ENCODE measurements at places on chromosomes 2 and 18. TPM values are rescaled to one million over a fixed set of nuclear protein-coding genes. Genes with fewer than 3 reads are reported as not detected.

The PTPN4 gene
- total RNA-seq: 89.1 TPM

The UGT1A4 gene
- not detected for total RNA-seq

The KLHL14 gene
- not detected for total RNA-seq

The RGPD3 gene
- 0.24 TPM for total RNA-seq

The TMEM200C gene
- total RNA-seq: not detected

The ADRA2B gene
- total RNA-seq: not detected

DNA sequence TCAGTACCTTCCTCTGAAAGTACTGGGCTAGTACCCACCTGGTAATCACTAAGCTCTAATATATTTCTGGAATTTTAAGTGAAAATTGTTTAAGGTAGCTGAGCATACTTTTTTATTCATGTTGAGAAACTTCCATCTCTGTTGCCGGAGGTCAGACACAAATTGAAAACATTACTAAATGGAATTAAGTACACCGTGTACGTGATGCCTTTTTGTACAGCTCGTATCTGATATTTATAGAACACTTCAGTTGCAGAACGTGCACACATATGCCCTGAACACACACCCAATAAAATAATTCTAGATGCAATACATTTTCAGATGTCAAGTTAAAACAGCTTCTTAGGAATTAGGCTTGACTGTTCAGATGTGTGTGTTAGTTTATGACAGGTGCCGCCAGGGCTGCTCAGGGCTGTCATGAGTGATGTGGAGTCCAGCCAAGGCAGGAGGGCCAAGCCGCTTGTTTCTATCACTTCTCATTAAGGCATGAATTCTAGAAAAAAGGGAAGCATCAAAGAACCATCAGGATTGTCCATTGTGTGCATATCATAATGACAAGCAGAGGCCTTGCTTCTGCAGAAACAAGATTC lies 80.9 kb upstream of the FOSL2 start:
- no peak for DNase-seq

DNA sequence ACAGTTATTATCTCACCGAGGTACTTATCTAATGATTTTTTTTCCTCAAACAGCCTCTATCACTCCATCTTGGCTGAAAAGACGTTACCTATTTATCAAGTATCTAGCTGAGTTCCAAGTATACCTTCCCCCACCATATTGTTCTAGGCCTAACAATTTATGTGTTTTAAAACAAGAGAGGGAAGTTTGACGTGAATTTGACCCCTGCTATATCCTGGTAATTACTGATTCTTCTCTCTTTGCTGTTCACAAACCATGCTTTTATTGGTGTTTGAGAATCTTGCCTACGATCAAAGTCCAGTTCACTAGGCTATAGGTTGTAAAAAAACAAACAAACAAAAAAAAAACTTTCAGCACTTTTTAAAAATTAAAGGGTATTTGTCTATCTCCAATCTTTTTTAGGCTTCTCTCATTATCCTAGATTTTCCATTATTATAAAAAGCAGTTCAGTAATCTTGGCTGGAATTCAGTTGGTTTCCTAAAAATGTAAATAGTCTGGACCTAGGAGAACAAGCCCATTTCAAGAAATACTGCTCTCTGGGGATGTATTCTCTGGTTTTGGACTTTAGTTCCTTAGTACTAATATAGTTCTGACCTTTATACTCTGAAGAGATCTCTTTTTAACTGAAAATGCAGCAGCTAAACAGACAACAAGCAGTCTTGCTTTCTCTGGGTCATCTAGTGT lies 505.4 kb downstream of the CPS1 start:
- no peak for DNase-seq

DNA sequence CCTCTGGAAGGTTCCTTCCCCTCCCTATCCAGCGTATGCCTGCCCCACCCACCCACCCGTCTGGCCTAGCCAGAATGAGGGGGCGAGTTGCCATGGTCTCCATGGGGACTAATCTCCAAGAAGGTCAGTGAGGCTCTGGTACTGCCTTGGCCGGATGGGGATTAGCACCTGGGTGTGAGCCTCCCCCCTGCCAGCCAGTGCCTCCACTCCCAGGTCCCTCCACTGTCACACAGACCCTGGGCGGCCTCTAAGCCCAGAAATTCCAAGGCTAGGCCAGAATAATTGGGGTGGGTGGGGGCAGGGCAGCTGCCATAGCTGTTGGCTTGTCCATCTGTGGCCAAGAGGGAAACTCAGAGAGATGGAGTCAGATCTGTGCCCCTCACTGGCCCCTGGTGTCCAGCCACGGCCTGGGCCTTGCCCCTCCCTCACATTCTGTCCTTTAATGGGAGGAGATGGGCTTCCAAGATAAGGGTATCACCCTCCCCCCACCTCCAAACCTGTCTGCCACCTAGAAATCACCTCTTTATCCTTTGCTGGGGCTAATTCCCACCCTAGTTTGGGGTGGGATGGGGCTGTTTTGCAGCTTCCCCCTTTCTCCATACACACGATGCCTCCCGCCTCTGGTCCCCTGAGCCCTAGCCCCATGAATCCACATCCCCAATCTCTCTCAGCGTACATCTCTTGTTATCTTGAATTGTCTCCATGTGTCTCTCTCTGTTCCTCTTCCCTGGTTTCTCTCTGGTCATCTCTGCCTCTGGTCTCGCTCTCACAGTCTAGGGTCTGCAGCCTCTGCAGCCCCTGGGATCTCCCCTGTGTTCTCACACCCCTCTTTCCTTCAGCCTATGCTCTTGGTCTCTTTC lies 6.0 kb upstream of the CRYBA2 start:
- DNase-seq: no peak

DNA sequence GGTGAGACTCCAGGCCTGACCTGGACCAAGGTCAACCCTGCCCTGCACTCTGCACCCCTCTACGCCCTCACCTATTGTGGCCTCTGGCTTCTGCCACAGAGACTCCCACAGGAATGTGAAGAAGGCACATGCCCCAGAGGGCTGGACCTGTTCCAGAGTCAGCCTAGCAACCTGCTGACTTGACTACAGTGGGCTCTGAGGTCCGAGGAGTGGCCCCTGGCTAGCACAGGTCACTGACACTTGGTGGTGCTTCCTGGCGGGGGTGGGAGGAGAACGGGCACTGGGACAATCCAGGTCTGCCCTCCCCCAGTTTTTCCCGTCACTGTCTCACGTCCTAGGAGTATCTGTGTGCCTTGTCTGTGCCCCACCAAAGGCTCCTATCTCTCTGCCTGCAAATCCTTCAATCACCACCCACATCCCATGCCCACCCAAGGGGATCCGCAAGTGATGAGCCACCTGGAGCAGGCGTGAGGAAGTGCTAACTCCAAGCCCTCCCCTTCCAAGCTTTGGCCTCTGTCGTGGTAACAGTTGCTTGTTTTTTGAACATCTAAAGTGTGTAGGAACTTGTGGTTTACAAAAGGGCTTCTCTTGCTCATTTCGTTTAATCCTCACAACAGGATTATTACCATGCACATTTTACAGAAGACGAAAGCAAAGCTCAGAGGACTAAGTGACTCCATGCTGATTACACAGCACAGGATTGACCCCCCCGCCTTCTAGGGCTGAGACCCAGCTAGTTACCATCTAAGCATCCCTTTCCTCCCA lies 86.2 kb downstream of the MCFD2 start:
- no peak for DNase-seq

DNA sequence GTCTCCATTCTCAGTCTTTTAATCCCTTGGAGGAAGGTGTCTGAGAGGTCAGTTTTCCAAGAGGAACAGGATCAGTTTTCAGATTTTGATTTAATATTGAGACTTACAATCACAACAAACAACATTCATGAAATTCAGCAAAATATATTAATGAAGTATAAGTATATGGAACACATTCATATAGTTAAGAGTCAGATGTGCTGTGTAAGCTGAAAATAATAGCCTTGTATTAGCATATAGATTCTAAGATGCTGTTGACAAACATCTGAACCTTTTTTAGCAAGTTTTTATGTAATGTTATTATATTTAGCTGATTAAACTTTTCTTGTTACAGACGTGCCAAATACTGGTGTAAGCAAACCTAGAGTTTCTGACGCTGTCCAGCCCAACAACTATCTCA lies 163.9 kb downstream of the PKP4 start:
- no peak for DNase-seq

GRCh38 chr18:50944245-50944932 lies 23.5 kb upstream of the ELAC1 start:
- DNase-seq: no peak

GRCh38 chr2:98810588-98810928 lies 79.6 kb upstream of the MGAT4A start:
- no peak for DNase-seq

- DNase-seq: peak; percentile 80
Measured at GRCh38 chr18:45686891-45687611, 36.9 kb upstream of the SLC14A1 start.

- DNase-seq: no peak
Measured at GRCh38 chr18:13393338-13393737, 174.8 kb downstream of the LDLRAD4 start.

- no peak for DNase-seq
Measured at GRCh38 chr2:39730685-39731302, 48.3 kb downstream of the THUMPD2 start.

DNA sequence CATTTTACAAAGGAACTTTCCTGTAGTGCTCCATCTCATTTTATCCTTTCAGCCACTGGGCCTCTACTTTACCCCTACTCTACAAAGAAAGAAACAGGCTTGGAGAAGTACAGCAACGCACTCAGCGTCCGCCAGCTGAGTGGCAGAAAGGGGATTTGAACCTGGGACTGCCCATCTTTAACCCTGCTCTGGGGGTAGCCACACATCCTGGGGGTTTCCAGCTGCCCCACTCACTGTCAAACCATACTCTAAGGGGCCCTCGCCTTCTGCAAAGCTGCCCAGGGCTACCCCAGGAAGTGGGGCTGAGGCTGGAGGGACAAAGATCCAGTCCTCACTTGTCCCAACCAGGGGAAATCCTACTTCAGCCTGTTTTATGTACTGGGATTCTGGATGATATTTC lies 17.9 kb downstream of the HS1BP3 start:
- no peak for DNase-seq

GRCh38 chr2:9757501-9758264 lies 85.6 kb upstream of the TAF1B start:
- DNase-seq: no peak

- no peak for DNase-seq
Measured at GRCh38 chr2:13638181-13638580, 921.4 kb downstream of the TRIB2 start.

- no peak for DNase-seq
Measured at GRCh38 chr18:52694804-52695203, 354.8 kb downstream of the DCC start.

GRCh38 chr2:160576054-160576499 lies 82.5 kb upstream of the RBMS1 start:
- no peak for DNase-seq

- DNase-seq: no peak
Measured at GRCh38 chr2:158313734-158314133, 142.8 kb downstream of the CCDC148 start.

- DNase-seq: no peak
Measured at GRCh38 chr2:13414897-13415296, 698.2 kb downstream of the TRIB2 start.

- peak; percentile 80 for DNase-seq
Measured at GRCh38 chr2:135709992-135710391, 31.7 kb upstream of the UBXN4 start.

DNA sequence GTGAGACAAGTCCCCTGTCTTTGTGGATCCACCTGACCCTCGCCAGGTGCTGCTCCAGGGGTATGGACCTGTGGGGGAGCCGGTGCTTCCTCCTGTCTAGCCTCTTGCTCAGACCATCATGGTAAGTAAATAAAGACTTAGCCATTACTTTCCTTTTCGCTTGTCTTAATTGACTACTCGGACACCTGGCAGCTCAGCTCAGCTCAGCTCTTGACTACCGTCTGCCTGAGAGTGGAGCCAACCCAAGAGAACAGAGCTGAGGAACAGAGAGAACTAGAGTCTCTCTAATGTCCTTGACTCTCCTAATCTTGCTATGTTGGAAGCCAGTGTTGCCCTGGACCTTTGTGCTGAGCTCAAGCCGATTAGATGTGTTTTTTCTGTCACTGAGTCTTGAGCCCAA lies 170.3 kb upstream of the CXCR4 start:
- DNase-seq: no peak

GRCh38 chr18:68428661-68429060 lies 286.2 kb downstream of the TMX3 start:
- DNase-seq: no peak

- DNase-seq: no peak
Measured at GRCh38 chr2:15253835-15254286, 307.3 kb downstream of the NBAS start.

Data from activated CD8-positive, alpha-beta T cell treated with anti-CD3 and anti-CD28 coated beads, Interleukin-2, amount 10 ng/mL, durations not matched to agents 7 days and 5 days (primary cell).